ENCODE measurements at places on chromosomes 13 and 19.

DNA sequence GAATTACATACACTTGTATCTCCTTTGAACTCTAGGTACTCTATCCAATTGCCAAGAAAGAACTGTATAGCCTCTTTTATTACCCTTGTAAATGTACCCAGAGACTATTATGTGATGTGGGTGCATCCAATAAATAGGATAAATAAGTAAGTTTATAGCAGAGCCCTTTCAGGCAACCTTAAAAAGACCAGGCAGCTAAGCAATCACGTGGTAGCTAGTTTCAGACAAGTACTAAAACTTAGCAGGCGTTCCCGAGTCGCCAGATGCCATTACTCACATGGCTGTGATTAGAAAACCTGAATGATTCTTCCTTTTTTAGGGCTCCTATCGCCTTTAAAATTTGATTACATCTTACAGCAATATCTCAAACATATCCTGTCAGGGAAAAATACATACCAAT, 1303.0 kb downstream of the EFNB2 start:
- no peak for DNase-seq

DNA sequence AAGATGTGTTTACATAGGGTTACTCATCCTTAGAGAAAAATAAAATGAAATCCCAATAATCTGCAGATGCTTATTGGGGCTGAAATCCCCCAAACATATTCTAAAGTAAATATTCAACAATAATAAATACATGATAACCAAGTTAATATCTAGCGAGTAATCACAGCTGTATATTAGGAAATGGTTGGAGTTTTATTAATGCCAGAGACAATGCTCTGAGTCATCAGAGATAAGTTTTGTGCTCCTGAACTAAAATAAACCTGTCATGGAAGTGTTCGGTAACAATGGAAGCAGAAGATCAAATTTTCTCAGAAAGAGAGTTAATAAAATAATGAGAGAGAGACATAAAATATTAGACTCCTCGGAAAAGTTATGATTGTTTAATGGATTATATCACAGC, 31.4 kb downstream of the FLT1 start:
- no peak for DNase-seq

DNA sequence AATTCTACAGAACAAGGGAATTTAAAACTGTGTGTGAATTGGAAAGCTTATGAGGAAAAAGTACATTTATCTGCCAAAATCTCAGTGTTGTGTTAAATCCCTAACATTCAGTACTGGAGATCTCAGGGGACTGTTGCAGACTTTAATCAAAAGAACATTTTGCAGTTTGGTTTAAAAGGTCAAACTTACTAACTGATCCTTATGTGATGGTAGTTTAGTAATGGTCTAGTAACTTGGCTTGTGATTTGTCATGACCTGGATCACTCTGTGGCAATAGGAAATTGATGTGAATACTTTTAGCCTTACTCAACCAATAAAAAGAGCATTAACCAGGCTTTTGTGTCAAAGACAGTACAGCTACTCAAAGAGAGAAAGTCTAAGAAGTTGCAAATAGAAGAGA, 862.1 kb upstream of the MIR17HG start:
- no peak for DNase-seq

DNA sequence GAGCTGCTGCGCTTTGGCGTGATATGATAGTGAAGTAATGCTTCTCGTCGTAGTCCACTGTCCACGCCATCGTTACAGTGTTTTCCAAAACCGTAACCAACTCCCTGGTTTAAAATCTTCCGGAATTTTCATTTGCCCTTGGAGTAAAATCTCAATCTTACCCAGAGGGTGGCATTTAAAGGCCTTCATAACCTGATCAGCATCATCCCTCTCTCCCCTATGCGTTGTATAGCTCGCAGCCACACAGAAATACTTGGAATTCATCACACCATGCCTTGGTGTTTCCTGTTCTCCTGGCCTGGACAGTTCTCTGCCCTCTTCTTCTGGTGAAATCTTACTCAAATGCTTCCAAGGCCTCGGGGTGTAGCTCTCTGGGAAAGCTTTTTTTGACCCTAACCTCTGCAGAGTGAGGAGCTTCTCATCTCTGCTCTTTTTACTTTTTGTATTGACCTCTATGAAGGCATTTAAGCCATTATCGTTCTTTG, 839 bp downstream of the MPHOSPH8 start:
- no peak for DNase-seq

DNA sequence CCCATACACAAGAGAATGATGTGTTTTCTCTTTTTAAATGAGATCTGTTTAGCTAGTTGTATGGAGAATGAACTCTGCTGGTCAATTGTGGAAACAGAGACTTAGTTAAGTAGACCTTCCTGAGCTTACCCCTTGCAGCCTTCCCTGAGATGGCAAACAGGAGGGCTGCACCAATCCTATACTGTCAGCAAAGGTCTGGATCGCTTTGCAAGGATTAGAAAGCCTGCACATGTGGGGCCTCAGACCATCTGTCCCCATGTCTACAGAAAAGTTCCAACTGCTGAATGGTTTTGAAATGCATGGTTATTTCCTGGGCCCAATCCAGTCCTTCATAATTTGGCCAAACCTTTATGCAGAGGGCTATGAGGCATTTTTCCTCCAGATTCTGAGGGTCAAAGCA, 183.9 kb upstream of the SLC10A2 start:
- no peak for DNase-seq

DNA sequence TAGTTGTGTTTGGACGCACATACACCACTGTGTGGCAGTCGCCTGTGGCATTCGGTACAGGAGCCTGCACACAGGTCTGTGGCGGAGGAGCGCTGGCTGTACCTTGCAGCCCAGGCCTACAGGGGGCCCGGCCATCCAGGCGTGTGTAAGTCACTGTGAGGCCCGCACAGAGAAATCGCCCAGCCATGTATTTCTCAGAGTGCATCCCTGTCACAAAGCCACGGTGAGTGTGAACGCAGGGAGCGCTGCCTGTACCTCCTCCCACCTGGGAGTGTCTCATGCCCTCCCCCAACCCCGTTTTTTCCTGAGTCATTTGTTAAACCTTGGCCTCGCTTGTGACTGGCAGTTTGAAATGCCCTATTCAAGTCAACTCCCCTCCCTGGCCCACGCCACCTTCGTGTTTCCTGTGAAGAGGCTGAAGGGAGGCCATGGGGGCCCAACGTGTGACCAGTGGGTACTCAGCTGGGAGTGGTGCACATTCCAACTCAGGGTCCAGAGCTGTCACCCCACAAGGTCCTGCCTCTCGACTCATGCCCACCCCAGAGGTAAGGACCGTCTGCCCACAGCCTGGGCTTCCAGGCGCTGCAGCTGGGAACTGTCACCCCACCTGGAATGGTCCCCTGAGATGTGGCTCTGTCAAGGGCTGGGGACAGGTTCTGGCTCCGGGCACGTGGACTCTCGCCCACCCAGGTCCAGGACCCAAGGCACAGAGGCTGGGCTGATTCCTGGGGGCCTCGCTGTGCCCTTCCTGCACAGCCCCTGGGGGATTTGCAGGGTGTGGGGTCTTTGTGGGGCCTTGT, 11.6 kb upstream of the RASA3 start:
- no peak for DNase-seq
